ENCODE measurements at places on chromosomes 7 and 10.

DNA sequence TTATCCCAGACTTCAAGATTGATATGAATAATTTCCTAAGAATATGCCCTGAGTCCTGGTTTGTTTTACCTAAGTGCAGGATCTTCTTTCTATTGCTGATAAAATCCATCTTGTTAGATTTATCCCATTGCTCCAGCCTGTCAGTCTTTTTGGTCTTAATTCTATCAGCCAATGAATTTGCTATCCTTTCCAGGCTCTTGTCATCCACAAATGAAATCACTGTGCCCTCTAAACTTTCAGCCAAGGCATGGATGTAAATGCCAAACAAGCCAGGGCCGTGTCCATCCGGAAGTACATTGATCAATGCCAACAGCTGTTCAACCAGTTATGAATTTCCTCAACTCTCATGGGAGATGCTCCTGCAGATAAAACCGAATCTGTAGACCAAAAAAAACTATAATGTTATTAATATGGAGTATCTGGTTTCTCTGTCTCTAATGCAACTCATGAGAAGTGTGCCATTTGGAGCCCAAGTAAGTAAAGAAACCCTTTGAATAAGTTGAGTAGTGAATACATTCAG lies 40.0 kb downstream of the NPY start:
- DNase-seq, result no peak

GRCh38 chr10:99672884-99673283 lies 13.6 kb downstream of the ENTPD7 start:
- DNase-seq, result no peak

DNA sequence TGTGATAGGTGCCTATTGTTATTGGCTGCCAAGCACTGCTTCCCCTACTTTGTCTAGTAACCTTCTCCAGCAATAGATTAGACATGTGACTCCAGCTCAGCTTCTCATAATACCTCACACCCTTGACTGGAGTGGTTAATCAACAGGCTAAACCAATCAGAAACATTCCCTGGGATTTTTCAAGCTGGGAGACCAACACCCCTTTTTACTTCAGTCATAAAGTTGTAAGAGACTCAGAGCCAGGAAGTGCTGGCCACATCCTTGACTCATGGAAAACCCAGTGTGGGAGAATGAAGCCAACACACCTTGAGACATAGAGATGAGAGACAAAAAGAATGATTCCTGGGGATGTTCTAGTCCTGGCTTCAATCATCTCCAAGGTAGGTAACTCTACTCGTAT lies 62.6 kb upstream of the HECTD2 start:
- DNase-seq, result no peak

- DNase-seq, result no peak
These were observed 75.2 kb downstream of the DIP2C start for GRCh38 chr10:614139-614711.

GRCh38 chr7:38550836-38551235 lies 80.3 kb downstream of the AMPH start:
- DNase-seq, result no peak

DNA sequence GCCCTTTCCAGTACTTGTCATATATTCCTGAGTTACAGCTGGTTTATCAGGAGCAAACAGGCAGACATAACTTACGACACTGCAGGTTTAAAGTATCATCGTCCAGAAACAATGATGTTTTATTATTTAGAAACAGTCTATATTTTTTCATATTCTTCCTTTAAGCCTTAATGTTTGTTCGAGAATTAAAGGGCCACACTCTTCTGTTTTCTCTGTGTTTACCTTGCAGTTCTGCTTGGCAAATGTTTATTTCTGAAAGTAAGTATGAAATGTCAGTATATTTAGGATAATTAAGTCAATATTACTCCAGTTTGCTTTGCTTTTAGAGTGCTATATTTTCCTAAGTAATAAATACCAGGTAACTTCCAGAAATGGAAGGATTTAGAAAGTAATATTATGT lies 115.1 kb downstream of the VTI1A start:
- DNase-seq, result no peak

GRCh38 chr7:135277161-135277560 lies 43.5 kb downstream of the STRA8 start:
- no peak for DNase-seq

DNA sequence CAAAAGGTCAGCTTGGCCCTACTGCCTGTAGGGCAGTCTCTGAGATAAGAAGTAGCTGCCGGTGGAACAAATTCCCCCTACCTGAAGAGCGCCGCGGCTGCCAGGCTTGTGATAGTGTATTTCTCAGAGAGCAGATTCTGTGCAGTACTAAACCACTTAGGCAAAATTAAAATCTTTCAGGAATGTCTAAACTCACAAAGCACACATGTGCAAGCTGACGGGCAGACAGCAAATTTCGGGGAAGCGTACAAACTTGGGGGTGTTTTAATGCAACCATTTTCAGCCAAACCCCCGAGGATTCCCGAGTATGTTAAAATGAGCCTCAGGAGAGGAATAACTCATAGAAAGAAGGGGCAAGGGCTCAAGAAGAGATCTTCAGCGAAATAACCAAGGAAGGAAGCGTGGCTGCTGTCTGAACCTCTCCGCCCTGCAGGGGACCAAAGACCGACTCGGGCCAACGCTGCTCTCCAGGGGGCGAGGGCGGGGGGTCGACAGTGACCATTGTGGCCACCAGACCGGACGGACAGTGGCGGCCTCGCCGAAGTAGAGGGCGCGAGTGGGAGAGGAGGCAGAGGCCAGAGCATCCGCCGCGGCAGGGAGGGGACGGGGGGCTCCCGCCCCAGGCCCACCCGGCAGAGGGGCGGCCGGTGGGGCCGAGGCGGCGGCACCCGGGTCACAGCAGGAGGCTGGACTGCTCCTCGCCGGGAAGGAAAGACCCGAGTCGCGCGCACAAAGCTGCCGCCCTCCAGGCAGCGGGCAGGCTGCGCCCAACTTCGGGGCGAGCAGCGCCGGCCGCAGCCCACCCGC lies 819 bp downstream of the HYCC1 start:
- DNase-seq, result no peak

GRCh38 chr7:8762803-8763202 lies 329.4 kb downstream of the NXPH1 start:
- no peak for DNase-seq

DNA sequence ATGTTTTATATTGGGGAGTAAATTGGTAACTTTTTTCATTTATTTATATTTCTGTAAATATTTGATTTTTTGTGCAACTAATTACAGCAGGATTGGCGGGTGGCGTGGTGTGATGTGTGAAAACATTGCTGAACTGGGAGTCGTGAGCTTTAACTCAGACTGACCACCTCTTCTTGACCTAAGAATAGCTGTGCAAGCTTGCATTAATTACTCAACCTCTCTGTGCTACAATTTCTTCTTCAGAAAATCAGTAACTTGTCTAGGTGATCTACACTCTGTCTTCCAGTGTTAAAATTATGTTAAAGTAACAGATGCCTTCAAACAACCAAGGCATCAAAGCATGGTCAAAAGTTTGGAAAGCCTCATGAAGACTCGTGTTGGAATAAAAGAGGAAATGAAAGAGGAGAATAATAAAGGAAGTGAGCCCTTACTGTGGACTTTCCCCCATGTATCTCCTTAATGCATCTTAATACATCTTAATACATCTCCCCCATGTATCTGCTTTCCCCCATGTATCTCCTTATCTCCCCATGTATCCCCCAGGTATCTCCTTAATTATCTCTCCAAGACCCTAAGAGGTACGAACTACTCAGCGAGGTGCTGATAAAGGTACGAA lies 71.2 kb downstream of the SVIL start:
- no peak for DNase-seq

- no peak for DNase-seq
These were observed 11.0 kb upstream of the PDCD4 start for GRCh38 chr10:110860576-110861241.

DNA sequence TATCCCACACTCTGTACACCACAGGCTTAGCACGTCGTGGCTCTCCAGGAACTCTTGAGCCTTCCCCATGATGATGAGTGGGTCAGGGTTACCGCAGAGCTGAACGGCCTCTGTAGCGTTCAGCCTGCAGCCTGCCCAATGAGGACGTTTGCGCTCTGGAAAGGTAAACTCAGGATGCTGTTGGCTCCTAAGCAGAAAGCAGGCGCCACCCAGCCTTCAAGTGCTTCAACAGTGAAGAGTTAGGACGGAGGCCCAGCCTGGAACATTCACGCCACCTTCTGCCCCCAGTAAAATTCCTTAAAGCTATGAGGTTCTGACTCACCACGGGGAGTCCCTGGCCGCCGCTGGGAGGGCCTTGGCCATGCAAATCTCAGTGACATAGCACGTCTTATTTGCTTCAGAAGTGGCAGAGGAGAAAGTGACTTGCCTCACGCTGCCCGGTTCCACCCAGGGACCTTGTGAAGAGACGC lies 161.5 kb upstream of the SH2B2 start:
- no peak for DNase-seq

DNA sequence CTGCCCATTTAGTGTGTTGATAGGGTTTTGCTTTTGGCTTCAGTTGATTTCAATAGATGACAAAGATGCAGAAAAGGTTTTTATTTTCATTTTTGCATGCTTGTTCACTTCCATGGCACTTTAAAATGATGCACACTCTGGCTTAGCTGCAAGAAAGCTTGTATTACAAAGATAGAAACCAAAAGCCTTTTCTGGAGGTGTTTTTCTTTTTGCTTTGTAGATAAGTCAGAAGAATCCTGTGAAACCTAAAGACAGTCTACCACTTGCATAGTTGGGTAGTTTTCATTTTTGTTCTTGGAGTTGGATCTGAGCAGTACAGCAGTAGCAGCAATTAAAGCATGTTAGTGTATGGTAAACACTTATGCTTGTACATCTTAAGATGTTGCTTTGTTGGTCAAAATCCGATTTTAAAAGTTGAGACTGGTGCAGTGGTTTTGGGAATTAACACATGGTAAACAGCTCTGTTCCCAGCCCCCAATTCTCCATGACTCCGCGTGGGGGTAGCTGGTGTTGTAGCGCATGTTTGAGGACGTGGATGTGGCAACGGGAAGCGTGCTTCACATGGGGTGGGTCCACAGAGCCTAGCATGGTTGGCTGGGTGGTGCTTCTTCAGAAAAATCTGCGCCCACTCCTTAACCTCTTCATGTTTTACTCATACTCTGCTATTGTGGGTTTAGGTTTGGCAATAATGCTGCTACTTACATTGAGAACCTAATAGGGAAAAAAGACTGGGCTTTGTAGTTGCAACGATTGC lies 19.8 kb downstream of the CCNY start:
- no peak for DNase-seq

- DNase-seq, result no peak
These were observed 204.5 kb upstream of the GHITM start for GRCh38 chr10:83934641-83935338.

DNA sequence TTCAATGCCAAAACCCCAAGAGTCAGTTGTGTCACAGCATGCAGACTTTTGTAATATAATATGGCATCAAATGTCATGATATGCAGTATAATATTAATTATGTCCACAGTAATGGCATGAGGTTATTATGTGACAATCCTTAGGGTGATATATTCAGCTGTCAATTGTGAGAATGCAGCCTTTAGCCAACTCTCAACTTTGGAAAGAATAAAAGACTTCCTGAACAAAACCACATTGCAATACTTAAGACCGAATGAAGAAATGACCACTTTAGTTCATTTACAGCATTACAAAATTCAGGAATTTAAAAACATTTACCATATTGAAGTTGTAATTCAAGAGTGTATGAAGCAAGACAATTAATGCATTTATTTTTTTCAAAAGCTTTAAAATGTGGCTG lies 45.4 kb downstream of the CPVL start:
- no peak for DNase-seq

GRCh38 chr10:71291528-71291900 lies 27.5 kb upstream of the SLC29A3 start:
- DNase-seq, result no peak

Data from stimulated activated CD4-positive, alpha-beta T cell treated with anti-CD3 and anti-CD28 coated beads, TNF-alpha, amount 100 ng/mL, for 24 hours (primary cell).